ENCODE measurements at places on chromosomes 2 and 18.

DNA sequence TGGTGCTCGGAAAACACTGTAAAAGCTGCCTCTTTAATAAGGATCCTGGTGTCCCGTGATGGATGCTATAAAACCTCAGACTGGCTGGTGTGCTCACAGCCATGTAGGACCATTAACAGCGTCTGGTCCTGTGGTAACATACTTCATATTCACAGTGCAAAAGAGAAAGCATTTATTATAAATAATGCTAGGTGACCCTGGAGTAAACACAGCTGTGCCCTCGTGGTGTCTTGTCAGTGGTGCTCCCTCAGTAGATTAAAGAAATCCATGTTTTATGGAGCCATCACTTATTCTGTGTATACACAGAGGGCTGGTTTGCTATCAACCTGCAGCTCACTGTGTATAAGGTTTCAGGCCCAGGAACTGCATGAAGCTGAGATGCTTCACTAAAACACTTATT lies 106.9 kb downstream of the CDK15 start:
- DNase-seq, result no peak

DNA sequence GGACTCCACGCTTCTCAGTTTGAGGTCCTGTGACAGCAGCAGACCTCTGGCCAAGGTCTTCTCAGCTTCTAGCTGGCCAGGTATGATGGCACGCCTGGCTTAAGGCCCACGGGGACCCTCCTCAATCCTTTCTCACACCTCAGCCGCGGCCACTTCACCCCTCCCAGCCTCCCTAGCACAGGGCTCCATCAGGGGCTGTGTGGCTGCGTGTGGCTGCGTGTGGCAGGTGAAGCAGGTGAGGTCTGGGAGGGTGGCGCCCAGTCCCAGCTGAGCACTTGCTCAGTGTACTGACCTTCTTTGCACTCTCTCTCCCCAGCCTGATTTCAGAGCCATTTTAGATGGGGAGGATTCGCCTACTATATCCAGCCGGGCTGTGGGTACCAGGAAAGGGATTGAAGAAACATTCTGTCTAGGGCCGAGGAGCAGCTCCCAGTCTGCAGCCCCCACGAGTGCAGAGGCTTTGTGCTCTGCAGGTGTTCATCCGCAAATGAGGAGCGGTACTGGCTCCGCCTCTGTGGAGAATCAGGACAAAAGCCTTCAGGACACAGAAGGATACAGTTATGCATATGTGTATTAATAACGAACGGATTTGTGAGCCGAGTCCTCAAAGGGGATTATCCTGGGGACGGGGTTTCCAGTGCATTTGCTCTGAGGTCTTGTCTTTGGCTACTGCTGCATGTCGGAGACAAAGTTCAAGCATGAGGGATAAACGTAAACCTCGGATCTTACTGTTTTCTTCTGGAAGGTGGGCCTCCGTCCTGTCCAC lies 236.9 kb upstream of the RAB6C start:
- no peak for DNase-seq

DNA sequence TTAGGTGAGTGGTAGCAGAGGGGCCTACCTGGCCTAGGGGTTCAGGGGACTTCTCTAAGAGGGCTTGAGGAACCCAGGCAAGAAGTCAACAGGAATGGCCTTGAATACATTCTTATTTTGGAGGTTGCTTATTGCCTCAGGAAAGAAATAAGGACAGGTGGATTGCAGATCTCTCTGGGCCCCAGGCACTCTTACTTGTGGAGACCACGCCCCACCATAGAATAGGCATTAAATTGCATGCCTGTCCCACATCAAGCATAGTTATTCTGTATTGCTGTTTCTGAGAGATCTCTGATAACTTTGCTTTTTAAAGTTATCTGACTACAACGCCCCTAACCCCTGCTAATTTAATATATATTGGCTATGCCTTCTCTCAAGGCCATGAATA lies 68.0 kb upstream of the SP3 start:
- no peak for DNase-seq

GRCh38 chr2:172381275-172382027 lies 45.9 kb upstream of the ITGA6 start:
- no peak for DNase-seq

DNA sequence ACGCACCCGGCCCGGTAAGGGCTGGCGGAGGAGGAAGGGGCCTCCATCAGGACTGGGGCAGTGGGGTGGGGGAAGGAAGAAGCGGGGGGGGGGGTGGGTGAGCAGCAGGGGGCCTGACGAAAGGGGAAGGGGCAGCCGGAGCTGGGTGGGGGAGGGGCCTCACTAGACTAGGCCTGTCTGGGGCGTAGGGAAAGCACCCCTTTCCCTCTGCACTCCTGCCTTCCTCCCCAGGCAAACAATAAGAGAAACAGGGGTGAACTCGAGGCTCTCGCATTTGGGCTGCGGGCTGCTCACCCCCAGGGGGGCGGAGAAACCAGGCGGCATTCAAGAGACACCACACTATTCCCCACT lies 82.7 kb upstream of the POMC start:
- no peak for DNase-seq

GRCh38 chr18:76234676-76235060 lies 260.4 kb downstream of the ZNF516 start:
- DNase-seq, result no peak

- no peak for DNase-seq
Observed at GRCh38 chr2:173161040-173161439, 85.4 kb downstream of the MAP3K20 start.

GRCh38 chr18:58325494-58325893 lies 281.5 kb downstream of the NEDD4L start:
- no peak for DNase-seq

- no peak for DNase-seq
Observed at GRCh38 chr2:207938886-207939285, 86.4 kb downstream of the PLEKHM3 start.

DNA sequence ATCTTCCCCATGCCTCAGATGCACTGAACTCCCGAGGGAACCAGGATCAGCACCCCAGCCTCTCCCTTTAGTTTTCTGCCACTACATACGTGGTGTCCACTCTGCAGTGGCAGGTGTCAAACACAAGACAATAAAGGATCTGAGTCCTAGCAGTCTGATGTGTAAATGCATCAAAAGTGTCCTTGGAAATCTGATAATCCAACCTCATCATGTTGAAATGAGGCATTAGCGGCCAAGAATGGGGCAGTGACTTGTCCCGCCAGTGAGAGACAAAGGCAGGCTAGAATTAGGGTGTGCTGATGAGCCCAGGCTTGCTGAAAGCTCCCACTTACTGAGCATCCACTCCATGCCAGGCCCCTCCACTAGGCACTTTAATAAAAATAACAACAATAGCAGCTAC lies 52.9 kb downstream of the EN1 start:
- DNase-seq, result no peak

GRCh38 chr18:60067426-60068210 lies 167.8 kb downstream of the PMAIP1 start:
- DNase-seq, result no peak

- no peak for DNase-seq
Observed at GRCh38 chr2:112656679-112657078, 10.9 kb downstream of the SLC20A1 start.

- no peak for DNase-seq
Observed at GRCh38 chr2:189231719-189232323, 52.3 kb upstream of the COL5A2 start.

- DNase-seq, result no peak
Observed at GRCh38 chr18:12336171-12336613, 28.2 kb downstream of the TUBB6 start.

- DNase-seq, result no peak
Observed at GRCh38 chr2:52288596-52288995, 1256.7 kb upstream of the NRXN1 start.

- DNase-seq, result no peak
Observed at GRCh38 chr18:40159141-40160017, 1795.7 kb upstream of the PIK3C3 start.

DNA sequence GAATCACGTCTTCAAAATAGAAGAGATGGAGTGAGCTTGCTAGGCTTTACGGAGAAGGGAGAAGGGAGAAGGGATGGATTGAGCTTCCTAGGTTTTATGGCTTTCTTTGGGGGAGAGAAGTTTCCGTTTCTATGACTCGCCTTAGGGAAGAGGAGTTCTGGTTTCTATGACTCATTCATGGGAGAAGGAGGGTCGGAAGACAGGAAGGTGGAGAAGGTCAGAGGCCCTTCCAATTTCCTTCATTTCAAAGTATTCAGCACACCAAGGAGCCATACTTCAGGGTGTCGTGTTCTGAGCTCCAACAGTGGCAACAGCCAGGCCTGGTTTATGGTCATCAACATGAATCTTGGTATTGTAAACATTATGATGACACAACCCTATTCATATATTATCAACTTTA lies 284.7 kb upstream of the VWC2L start:
- no peak for DNase-seq

DNA sequence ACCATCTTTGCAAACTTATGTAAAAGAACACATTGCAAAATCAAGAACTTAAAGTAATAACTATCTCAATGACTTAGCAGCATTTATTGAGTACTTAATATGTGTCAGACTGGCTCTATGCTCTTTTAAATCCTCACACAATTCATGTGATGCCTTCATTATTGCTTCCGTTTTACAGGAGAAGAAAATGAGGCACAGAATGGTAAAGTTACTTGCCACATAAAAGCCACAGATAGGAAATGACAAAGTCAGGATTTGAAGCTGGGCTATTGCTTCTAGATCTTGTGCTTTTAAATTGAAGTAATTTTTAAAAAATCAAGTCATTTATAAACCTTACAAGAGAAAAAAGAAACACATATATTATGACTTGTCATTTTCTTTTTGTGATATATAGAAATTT lies 174.2 kb downstream of the WDR7 start:
- DNase-seq, result no peak

- DNase-seq, result no peak
Observed at GRCh38 chr2:67169417-67170140, 227.6 kb upstream of the ETAA1 start.

Data from psoas muscle (tissue), 8 donors.